ENCODE measurements at places on chromosomes 7 and 10. TPM values are rescaled to one million over a fixed set of nuclear protein-coding genes. Genes with fewer than 3 reads are reported as not detected.

ATAD1 gene
- total RNA-seq: 45.8 TPM

MMRN2 gene
- total RNA-seq: 1.6 TPM

LRRD1 gene
- 0.31 TPM for total RNA-seq

- DNase-seq: no peak
Observed at GRCh38 chr7:36788825-36789470, 64.7 kb upstream of the AOAH start.

- DNase-seq: no peak
Observed at GRCh38 chr10:61554925-61555324, 101.7 kb upstream of the TMEM26 start.

- DNase-seq: no peak
Observed at GRCh38 chr10:17650416-17650815, 6.5 kb downstream of the STAM start.

DNA sequence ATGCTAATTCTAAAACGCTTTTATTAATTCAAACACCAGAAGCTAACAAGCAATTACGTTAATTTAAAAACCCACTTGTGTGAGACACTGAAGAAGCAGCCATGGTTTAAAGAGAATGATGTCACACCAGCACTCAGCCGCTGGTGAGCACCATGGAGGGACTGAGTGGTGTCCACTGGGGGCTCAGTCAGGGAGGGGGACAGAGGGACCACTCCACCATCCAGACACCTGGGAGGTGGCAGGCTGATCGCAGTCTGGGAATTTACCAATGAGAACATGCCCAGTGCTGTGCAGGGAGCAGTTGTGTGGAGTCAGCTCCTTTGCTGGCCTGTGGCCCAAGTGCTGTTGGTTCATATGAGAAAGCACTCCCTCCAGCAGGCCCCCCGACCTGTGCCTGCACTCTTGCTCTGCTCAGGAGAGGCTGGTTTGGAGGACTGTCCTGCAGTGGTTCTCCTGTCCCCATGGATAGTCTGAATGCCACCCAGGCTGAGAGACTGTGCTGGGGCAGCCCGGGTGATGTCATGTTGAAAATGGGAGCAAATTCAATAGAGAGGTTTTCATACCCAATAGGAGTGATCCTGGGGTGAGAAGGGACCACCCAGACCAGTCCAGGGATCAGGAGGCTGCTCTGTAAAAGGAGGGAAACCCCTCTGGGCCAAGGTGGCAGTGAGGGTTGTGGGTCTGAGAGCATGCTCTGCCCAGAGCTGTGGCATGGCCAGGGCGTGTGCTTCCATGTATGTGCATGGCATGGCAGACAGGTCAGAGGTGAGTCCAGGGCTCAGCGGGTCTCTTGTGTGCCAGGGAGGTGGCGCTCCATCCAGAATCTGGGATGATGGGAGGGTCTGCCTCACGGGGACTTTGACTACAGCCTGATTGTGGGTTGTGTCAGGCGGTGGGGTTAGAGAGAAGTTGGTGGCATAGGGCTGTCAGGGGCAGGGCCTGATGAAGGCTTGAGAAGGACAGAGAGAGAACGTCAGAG lies 12.7 kb downstream of the ADCY1 start:
- DNase-seq: no peak

Measured in progenitor cell of endocrine pancreas (in vitro differentiated cells).